Hepatic stellate cell (primary cell): ENCODE measurements at places on chromosomes 11 and 22.

GRCh38 chr11:12525466-12526055, 148.2 kb downstream of the PARVA start:
- DNase-seq: no peak

DNA sequence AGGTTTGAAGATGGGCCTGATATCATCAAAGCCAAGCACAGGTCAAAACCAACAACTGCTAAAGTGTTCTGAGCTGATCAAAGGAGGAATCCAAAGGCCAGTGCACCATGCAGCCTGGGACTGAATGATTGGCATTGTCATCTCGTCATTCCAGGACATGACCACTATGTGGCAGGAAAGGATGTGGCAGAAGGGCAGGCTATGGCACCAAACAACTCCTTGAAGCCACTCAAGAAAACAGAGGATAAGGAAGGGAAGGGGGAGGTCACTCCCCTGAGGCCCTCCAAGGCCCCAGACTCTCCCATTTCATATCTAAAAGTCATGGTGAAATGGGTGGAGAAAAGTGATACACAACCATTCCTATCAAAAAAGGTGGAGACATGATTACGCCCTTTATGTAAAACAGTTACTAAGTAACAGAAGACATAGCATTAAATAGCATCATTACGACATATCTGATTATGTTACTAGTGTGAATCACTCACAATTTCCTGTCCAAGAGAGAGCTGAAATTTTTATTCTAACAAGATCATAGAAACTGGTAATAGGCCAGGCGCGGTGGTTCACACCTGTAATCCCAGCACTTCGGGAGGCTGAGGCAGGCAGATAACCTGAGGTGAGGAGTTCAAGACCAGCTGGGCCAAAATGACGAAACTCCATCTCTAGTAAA, 49.3 kb downstream of the AHNAK start:
- DNase-seq: peak; percentile 65

- no peak for DNase-seq
These were observed 26.5 kb upstream of the ROBO3 start for GRCh38 chr11:124838805-124839127.

DNA sequence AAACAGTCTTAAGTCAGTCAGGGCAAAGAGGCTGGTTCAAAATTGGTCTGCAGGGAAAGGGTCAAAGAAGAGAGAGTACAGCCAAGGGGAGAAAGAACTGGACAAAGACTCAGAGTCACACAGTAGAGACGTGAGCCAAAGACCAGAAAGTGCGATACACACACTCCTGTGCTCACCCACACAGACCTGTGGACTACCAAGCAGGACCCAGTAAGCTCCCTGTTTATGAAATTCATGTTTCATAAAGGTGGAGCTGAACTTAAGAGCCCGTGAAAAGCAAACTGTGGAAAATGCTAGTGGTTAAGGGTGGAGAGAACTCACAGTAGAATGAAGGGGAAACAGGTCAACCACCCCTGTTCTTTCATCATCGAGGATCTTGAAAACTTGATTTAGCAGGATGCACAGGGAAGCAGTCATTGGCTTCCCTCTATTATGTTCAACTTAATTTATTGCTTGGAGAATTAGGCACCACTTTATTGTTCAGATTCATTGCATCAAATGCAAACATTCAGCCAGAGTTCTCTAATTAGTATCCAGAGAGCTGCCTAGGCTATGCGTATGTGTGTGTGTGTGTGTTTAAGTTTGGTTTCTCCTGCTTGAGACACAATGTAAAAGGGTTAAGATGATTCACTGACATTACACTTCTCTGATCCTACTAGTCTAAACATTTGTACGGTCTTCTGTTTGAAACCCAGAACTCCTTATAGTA, 160.9 kb upstream of the MTMR2 start:
- no peak for DNase-seq

DNA sequence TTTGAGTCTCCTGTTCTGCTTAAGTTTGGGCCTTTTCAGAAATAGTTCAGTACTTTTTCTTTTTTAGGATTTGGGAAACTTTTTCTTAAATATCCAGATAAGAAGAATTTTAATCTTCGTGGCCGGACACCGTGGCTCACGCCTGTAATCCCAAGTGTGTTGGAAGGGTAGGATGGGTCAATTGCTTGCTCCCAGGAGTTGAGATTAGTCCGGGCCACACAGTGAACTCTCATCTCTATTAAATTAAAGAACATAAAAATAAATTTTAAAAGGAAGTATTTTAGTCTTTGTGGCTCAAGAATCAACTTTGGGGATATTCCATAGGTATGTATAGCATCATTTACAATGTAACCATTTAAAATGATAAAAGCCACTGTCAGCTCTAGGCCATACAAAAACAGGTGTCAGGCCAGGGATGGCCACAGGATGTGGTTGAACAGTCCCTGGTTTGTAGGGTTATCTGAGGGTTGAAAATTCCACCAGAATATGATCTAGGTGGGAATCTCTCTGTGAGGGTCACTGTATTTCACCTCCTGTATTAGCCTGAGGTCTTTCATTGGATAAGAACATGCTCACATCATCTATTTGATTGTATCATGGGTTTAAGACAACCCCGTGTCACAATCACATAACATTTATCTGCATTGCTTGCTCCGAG, 115.6 kb downstream of the GGTLC2 start:
- no peak for DNase-seq

- no peak for DNase-seq
These were observed 92.9 kb downstream of the RPS6KA4 start for GRCh38 chr11:64451856-64452255.
